T1000 (cell line): ENCODE measurements at places on chromosomes 7 and 10.

- no peak for DNase-seq
Measured at GRCh38 chr10:125520968-125521367, 162.0 kb downstream of the TEX36 start.

DNA sequence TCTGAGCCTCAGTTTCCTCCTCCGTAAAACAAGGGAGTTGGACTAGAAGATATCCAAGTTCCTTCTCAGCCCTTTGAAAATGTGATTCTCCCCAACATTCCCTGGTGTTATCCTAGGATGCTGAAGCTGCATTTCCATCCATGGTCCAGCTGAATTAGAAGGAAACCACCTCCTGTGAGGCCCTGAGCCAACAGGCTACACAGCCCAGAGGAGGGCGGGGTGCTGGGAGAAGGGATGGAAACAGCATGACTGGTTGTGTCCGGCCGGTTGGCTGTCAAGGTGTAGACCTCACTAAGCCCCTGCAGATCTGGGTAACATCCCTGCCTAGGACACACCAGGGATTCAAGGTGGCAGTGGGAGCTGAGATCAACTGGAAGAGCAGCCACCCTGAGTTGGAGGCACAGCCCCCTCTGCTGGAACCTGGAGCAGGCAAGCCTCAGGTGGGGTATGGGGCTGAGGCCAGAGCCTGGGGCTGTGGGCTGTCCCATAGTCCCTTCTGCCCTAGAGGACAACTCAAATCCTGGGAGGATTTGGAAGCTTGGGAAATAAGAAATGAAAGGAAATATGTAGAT, 72.0 kb downstream of the PAX2 start:
- DNase-seq: no peak

DNA sequence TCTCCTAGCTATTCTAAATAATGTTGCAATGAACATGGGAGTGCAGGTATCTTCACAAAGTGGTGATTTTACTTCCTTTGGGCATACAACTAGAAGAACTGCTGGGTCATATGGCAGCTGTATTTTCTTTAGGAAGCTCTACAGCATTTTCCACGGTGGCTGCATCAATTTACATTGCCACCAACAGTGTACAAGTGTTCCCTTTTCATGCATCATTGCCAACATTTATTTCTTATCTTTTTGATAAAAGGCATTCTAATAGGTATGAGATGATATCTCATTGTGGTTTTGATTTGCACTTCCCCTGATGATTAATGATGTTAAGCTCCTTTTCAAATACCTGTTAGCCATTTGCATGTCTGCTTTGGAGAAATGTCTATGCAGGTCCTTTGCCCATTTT, 52.6 kb downstream of the NT5C2 start:
- DNase-seq: no peak

- DNase-seq: no peak
Measured at GRCh38 chr10:54962134-54962900, 161.3 kb upstream of the PCDH15 start.

DNA sequence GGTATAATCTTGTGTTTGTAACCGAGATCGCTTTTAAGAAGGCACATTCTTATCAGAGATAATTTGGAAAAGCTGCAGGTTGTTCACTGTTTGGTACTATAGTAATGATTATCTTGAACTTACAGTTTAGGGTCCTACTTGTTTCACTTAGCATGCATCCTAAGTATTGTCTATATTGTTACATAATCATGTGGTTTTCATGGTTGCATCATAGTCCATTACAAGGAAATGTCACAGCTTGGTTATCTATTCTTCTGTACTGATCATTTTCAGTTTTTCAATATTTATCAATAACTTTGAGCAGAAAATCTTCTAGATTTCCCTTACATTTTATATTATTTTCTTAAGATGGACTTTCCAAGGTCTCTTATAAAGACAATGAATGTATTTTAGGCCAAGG, 116.3 kb downstream of the PLPP4 start:
- no peak for DNase-seq

GRCh38 chr10:16583382-16583781, 61.7 kb upstream of the C1QL3 start:
- no peak for DNase-seq
